ENCODE measurements at places on chromosomes 3 and 15.

DNA sequence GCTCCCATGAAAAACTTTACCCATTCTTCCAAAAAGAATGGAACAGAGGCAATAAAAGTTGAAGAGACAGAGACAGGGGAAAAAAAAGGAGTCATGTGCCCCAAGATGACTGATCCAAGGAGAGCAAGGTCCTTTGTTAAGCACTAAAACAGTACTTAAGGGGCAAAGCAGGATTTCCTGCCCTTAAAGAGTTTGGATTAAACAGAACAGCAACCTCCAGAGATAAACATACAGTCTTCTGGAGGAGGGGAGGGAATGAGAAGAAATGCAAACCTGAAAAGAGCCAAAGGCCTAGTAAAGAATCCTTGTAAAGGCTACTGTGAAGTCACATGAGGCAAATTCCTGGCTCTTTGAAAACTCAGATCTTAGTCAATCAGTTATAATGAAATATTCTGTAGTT, 38.2 kb downstream of the SHQ1 start:
- DNase-seq: no peak

DNA sequence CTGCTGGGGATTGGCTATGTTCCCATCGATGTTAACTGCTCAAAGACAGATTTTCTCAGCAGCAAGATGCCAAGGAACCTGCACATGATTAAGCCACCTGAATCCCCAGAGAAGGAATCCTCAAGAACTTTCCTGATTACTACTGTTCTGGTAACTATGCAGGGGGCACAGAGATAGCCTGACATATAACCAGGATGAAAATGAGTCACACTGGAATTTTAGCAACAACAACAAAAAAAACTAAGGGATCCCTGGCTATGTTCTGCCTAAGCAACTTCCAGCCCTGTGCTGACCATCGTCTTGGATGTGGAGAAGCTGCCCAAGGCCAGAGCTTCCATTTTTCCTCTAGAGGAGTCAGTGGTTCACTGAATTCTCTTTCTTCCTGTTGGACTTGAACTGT, 13.8 kb downstream of the RIOX2 start:
- DNase-seq: peak; percentile 43

- peak; percentile 70 for DNase-seq
These were observed 36.1 kb downstream of the IGF1R start for GRCh38 chr15:98684436-98684835.

DNA sequence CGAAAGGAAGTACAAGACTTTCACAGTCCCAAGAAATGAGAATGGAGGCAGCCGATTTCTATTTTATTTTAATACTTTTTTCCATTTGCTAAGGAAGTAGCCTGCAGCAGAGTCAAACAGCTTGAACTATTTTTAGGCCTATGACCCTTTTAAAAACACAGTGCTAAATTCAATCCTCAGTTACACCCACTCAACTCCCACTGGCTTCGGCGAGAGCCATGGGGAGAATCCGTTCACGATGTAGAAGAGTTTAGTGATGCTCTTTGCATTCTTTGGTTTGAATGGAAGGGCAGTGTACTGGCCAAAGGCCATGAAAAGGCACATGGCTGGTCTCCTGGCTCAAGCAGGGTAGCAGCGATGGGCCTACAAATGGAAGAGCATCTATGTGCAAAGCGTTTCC, 343.5 kb downstream of the FOXP1 start:
- no peak for DNase-seq

DNA sequence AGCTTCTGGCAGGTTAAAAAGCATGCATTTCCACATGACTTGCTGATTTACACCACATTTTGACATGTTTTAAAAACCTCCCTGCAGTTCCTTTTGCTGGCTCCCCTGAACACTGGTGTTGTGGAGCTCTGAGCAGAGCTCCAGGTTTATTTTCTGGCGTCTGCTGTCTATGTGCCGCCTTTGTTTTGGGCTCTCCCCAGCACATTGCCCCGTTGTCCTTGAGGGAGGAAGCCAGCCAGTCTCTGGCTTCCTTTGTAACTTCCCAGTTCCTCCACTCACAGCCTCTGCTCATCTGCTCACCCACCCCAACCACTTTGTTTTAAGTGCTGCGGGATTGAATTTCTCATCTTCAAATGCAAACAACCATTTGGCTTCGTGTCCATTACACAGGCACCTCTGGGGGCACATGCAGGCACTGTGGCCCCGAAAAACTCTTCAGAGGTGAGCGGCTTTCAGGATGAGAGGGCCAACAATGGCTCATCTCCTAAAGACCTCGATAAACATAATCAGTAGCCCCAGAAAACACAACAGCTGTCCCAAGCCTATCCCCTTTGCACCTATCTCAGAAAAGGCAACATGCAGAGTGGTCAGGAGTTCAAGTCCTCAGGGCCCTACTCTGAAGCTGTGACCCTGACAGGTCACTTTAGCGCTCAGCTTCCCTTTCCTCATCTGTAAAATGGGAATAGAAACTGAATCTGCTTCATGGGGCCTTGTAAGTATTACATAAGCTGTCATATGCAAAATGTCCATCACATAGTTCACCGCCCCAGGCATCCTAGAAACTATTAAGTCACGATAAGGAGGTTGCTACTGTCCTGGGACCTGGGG, 1.3 kb upstream of the MEF2A start:
- peak; percentile 20 for DNase-seq

- peak; percentile 47 for DNase-seq
These were observed 928 bp downstream of the CEP97 start for GRCh38 chr3:101725194-101725889.

DNA sequence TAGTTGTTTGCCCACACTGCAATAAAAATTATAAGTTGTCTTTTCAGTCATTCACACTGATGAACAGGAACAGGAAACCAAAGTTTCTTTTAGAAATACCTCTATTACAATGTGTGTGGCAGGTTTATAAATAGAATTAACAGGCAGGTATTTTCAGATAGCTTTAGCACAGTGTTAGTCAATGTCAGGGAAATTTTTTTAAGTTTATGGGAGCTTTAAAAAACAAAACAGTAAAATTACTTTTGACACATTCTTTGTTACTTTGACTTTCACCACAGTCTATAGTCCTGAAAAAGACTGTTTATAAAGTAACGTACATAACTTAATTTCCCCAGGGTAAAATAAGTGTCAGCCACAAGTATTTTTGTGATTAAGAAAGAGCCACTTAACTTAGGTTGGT, 38.1 kb downstream of the SERPINI1 start:
- no peak for DNase-seq

DNA sequence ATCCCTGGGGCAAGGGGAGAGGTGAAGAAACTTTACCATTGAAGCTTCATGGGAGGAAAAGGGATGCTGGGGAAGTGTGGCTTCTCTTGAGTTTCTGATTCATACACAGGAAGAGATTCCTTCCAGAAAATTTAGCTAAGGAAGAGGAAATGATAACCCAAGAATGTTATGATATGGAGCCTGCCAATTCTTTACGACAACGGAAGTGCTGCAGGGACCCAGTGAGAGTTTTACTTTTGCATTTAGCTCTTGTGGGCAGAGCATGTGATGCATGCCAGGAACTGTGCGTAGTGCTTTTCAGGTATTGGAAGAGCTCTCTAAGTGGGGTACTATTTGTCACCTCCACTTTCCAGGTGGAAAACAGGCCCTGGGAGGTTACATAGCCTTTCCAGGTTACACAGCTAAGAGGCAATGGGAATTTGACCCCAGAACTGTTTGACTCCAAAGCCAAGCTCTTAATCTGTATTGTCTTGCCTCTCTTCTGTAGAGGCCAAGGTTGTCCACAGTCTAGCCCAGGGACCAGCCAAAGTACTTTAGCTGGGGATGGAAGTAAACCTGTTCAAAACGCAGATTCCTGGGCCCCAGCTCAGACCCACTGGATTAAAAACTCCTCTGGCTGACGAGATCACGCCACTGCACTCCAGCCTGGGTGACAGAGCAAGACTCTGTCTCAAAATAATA, 23.0 kb downstream of the CMTM7 start:
- DNase-seq: peak; percentile 84

DNA sequence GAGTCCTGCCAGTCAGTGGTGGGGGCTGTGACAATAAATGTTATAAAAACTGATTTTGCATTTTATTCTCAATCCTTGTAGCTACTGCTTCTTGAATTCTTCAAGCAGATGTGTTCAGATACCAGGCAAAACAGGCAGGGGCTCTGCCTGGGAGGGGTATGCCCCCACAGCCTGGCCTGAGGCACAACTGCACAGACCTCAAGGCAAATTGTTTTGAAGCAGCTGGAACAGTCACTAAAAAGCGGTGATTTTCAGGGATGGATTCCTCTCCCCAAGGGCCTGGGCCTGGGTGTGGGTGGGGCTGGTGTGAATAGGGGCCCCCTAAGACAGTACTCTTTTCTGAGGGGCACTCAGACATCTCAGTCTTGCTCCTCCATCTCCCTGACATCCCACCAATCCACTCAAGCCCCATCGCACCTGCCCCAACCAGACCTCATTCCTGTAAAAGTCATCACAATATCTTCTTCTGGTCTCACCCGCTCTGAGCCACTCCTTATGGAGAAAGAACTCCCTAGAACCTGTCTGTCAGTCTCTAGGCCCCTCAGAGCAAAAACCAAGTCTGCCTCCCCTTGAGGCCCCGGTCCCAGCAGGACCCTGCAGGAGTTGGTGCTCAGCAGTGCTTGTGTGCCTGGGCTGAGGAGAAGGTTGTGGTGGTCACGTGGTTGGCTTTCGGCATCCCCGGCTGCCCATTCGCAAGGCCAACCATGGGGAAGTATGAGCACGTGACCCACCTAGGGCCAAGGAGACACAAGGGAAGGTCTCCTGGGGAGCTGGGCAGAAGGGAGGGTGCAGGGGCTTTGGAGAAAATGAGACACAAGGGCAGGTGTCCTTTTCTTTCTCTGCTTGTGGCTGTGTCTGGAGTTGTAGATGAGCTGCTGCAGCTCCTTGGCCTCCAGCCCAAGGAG, 2.9 kb upstream of the PSTPIP1 start:
- no peak for DNase-seq

GRCh38 chr15:59522988-59523461, 85.0 kb downstream of the FAM81A start:
- no peak for DNase-seq

DNA sequence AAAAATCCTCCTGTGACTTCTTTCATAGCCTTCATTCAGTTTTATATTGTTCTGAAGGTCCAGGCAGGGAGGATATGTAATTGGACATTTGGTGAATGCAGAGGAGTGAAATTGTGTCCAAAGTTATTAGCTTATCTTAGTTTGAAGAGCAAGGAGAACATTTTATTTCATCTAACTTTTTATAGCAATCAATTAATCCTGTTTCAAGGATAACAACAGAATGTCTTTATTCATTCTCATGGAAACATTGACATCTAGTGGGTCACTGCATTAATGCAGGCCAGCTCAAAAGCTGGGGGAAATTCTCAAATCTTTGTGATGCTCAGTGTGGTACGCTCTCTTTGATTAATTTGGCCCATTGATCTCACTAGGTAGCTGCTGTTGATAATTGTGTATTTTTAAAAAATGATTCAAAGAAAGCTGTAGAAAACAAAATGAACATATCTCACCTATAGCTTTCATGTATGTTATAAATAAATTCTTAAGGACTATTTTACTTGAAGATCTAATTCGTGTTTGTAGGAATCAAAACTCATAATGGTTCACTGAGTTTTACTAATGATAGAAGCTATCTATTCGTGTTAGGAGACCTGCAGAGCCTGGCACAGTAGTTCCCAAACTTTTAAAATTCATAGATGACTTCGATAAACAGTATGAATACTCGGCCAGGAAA, 150.8 kb upstream of the KCNMB2 start:
- DNase-seq: peak; percentile 55

DNA sequence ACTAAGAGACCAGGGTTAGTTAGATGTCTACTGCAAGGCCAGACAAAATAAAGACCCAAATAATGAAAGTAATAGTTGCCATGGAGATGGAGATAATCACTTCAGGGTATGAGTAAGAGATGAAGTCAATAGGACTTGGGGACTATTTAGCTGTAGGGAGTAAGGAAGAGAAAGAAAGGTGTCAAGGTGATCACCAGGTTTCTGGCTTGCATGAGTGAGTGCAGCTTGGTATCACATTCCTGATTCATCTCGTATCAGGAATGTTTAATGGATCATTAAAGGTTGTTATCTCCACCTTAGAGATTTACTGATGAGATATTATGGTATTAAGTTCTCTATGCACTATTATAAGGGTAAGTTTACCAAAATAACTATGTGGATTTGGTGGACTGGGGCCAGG, 357.4 kb upstream of the ATP11B start:
- DNase-seq: no peak

DNA sequence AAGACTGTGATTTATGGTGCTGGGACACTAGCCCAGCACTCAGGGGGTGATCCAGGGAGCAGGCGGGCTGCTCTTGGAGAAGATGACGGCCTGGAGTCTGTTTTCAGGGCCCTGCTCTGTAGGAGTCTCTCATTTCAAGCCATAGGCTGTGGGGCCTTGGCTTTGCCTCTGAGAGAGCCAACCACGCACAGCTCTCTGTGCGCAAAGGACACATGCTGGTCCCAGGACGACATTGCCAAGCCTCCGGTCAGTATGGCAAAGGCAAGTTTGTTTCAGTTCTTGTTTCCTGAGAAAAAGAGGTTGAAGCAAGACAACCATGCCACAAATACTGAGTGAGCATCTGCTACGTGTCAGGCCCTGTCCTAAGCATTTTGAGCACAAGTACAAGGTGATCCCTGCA, 197.1 kb downstream of the EPHB1 start:
- no peak for DNase-seq

- DNase-seq: no peak
These were observed 368.7 kb upstream of the TBL1XR1 start for GRCh38 chr3:177565981-177566380.
